ENCODE measurements at places on chromosomes 11 and 22. TPM values are rescaled to one million over a fixed set of nuclear protein-coding genes. Genes with fewer than 3 reads are reported as not detected.
A peak's percentile ranks its signal among the peaks of the same experiment; 100 is the strongest.

CCDC90B gene
- polyA plus RNA-seq = 10.3 TPM

HBE1 gene
- polyA plus RNA-seq = not detected

AAMDC gene
- 28.1 TPM for polyA plus RNA-seq

- DNase-seq = no peak
Measured at GRCh38 chr11:8098361-8098760, 17.4 kb downstream of the TUB start.

DNA sequence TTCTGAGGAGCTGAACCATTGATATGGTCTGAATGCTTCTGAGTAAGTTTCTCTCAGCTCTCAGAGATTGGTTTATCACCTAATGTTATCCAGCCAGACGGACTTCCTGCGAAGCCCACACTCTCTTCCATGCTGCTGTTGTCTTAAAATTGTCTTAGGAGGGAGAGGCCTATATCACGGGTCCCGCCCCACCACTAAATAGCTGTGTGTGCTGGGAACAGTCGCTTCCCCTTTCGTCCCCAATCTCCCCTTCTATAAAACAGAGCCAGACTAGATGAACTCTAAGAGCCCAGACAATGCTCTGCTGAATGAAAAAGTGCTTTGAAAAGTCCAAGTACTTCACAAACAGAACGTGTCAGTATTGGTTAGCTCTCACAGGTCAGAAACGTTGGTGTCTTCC is 81.4 kb upstream of the AKIP1 start:
- no peak for DNase-seq

- peak; percentile 38 for DNase-seq
Measured at GRCh38 chr11:9691865-9692264, 28.0 kb downstream of the SWAP70 start.

DNA sequence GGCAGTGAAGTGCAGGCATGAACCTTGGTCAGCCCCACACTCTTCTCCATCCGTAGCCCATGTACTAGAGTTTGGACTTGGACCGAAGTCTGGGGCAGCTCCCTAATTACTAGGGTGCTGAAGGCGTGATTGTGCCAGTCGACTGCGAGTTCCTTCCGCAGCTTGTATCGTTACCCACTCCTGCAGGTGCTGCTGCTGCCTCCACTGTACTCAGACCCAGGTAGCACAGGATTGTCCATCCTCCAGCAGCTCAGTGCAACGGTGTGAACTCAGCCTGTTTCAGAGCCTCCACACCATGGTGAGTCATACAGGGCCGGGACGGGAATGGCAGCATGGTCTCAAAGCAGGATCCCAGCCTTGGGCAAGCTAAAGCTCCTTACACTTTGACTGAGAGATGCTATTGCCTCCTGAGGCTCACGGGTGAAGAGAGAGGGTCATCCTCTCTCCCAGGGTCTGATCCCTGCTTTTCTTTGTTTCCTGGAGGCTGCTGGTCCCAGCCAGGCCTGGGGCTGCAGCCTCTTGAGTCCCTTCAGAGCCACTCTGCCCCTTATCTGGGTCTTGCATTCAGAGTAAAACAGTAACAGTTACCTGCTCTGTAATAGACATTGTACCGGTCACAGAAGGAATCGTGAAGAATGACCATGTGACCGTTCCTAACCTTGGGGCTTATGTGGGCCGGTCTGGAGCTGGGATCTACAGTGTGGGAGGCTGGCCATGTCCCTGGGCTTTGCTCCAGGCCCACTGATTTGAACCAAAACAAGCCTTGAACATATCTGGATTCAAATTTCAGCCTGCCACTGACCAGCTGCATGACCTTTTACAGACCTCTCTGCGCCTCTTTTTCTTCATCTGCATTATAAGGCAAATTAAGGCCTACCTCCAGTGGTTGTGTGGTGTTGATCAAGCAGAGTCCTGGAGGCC is 1.7 kb downstream of the TKFC start:
- no peak for DNase-seq

DNA sequence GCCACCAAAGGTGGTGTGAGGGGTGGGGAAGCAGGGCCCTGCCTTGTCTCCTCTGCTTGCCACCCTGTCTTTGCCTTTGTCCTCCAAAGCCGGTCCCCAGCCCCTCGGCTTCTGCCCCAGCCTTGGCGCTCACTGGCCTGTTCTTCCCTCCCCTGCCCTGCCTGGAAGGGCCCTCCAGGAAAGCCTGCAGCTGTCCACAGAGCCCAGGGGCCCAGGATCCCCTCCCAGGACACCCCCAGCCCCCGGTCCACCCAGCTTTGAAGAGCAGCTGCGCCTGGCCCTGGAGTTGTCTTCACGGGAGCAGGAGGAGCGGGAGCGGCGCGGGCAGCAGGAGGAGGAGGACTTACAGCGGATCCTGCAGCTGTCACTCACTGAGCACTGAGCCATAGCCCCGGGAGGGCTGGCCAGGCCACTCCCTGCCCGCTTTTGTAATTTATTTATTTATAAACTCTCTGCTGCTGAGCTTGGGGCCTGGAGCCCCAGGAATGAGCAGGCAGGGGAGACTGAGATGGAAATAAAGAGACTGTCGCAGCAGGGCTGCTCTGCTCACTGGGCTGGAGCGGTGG is 1.3 kb upstream of the SSH3 start:
- DNase-seq = peak; percentile 20

- DNase-seq = no peak
Measured at GRCh38 chr22:50702821-50703725, 30.4 kb downstream of the SHANK3 start.

DNA sequence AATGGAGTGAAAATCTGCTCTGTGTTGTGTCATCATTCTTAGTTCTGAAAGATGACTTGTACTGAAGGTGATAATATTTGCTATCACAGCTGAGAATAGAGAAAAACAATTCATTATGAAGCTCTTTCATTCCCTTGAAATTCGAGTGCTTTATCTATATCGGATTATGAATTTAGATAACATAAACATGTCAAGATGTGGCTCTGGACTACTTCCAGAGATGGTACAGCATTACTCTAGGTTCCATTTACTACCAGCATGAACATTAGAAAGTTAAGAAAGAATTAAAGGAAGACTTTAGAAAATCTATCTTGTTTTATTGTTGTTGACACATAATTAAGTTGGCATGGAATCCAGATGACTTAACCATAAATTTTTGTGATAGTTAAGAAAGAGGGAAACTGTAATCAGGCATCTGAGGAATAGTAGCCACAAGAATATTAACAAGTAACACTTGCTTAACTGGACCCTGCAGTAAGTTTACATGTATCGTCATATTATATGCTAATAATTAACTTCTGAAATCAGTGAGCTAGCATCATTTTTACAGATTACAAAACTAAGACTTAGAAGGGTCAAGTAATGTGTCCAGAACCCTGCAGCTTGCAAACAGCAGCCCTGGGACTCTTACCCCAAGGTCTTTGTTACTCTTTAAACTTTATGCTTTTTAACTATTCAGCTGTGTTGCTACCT is 182.6 kb downstream of the DDX10 start:
- DNase-seq = no peak
